ENCODE measurements at places on chromosomes 7 and 10.
A peak's percentile ranks its signal among the peaks of the same experiment; 100 is the strongest.

DNA sequence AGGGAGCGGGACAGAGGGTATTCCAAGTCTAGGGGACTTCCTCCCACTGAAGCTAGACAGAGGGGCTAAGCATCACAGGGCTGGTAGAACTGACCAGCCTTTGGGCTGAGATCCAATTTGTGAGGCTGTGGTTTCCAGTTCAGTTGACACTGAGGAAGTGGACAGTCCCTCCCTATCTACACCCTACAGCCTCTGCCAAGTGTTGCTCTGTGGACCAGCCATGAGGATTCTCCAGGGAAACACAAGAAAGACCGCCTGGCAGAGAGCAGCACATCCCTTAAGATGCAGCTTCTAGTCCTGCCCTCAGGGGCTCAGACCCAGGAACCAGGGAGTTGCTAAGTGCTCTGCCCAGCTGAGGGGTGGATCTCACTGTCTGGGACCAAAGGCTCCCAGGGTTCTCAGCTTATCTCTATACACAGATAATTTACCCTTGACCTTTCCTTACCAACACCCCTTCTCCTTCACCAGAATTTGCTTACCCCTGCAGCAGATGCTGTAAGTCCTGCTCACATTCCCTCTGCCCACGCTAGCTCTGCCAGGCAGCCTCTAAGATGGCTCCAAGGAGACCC lies 252.0 kb downstream of the SKIDA1 start:
- no peak for DNase-seq

DNA sequence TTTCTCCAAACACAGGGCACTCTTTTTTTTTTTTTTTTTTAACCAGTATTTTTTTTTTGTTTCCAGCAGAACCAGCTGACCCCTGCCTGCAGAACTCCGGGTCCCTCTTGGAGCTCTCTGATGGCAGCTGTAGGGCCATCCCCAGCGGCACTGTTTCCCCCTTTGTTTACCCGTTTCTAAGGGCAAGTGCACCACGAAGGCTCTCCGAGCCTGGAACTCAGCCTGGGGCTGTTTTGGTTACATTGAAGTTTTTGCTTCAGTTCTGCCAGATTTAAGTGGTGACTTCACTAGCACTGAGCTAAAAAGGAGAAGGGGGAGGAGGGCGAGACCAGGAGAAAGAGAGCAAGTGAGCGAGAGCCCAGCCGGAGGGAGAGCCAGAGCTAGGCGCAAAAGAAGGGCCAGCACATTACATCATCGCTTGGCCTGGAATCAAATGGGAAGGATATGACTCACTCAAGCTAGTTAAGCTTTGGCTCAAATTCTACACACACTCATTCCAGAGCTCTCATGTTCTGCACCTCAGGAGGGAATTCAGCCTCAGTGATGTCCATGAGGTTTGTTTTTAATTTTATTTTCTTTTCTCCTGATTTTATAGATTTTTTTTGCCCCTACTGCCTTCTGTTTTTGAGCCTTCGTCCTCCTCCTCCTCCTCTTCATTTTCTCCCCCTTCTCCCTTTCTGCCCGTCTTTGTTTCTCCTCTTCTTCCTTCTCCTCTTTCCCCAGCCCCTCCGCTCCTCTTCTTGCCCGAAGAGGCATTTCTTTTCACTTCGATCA lies 272.3 kb downstream of the TRIL start:
- DNase-seq = peak; percentile 97

- DNase-seq = no peak
These were observed 207.3 kb upstream of the POT1 start for GRCh38 chr7:125136755-125137532.

DNA sequence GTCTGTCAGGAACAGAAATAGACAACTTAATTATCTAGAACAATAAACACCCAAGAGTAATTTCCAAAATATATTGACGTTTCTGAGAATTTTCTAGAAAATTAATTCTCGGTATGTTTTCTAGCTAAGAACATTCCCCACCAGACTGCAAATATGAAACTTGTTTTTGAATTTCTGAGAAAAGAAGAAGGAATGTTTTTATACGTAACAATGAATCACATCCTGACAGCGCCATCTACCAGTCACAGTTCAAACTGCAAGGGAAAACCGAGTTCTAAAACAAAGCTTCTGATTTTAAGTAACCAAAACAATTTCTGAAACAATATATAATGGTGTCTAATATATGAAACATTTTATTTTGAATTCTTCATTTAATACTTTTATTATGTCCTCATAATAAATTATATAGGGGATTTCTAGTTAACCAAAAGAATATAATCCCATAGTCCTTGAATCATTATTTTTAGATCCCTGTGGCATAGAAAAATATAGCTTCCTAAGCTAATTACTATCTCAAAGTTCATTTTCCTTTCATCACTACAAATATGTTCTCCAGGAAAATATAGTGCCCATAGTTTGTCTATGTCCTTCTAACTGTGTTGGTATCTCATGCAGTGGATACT lies 34.5 kb upstream of the MEOX2 start:
- no peak for DNase-seq

GRCh38 chr7:30176463-30177109 lies 41.8 kb downstream of the MTURN start:
- DNase-seq = no peak

GRCh38 chr7:41584746-41585145 lies 118.1 kb downstream of the INHBA start:
- no peak for DNase-seq

DNA sequence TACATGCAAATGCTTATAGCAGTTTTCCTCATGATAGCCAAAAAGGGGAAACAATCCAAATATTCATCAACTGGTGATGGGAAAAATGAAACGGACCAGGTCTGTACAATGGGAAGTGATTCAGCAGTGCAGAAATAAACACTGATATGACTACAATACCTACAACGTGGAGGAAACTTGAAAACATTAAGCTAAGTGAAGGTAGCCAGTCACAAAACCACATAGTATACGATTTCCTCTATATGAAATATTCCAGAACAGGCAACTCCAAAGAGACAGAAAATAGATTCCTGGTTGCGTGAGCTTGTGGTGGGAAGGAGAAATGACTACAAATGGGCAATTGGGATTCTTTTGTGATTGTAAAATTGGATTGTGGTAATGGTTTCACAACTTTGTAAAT lies 263.1 kb upstream of the PITRM1 start:
- no peak for DNase-seq

DNA sequence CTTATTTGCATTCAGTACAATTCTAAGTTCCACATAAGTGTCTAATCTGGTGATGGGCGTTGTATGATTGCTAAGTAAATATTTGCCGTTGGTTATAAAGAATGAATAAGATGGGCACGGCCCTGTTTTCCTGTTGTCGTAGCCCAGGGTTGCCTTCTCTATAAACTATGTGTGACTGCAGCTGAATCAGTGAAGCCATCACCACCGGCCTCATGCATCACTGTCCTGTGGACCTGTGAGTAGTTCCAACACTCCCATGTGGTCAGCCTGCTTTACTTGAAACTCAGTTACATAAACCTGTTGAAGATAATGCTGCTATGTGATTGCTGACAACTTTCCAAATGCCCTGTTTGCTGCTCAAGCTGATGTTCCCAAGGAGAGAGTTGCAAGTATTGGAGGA lies 21.6 kb upstream of the KLF6 start:
- DNase-seq = no peak

DNA sequence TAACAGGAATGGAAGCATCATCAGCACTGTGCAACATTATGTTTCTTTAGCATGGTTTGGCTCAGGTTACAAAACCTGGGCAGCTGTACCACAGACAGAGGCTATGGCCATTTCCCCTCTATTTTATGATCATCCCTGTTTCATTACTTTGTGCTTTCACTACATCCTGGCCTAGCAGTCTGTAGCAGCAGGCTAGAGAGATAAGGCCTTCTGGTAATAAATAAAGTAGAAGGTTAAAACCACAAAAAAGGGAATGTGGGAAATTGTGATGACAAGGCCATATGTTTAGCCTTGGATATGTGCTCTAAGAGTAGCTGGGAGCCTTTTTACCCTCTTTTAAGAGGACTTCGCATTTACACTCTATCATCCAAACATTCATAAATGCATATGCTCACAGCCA lies 266.2 kb upstream of the PHF14 start:
- DNase-seq = no peak

- no peak for DNase-seq
These were observed 164.3 kb downstream of the SUGCT start for GRCh38 chr7:40299097-40299496.

- DNase-seq = no peak
These were observed 882 bp downstream of the ZNF282 start for GRCh38 chr7:149196151-149196704.

- DNase-seq = no peak
These were observed 33.4 kb downstream of the CCDC6 start for GRCh38 chr10:59872892-59873463.

- DNase-seq = no peak
These were observed 19.6 kb downstream of the RAB19 start for GRCh38 chr7:140423501-140423900.

DNA sequence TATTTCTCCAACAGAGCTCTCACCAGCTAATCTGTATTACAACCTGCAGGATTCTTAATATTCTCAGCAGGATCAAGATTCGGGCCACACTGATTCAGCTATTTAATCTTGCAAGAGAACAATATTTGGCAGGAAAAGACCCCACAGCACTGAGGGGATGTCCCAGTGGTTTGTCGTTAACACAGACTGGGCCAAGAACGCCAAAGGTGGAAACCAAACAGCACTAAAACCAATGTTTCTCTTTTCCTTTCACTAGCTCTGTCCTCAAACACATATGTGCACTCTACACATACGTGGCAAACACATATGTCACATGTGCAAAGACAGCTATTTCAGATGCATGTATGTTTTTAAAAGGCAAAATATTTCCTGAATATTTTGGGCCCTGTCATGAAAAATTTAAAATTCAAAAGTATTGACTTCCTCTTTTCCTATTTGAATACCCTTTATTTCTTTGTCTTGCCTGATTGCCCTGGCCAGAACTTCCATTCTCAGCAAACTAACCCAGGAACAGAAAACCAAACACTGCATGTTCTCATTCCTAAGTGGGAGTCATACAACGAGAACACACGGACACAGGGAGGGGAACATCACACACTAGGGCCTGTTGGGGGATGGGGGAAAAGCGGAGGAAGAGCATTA lies 51.7 kb upstream of the NEBL start:
- DNase-seq = no peak

- no peak for DNase-seq
These were observed 155.9 kb downstream of the ATE1 start for GRCh38 chr10:121771966-121772365.

DNA sequence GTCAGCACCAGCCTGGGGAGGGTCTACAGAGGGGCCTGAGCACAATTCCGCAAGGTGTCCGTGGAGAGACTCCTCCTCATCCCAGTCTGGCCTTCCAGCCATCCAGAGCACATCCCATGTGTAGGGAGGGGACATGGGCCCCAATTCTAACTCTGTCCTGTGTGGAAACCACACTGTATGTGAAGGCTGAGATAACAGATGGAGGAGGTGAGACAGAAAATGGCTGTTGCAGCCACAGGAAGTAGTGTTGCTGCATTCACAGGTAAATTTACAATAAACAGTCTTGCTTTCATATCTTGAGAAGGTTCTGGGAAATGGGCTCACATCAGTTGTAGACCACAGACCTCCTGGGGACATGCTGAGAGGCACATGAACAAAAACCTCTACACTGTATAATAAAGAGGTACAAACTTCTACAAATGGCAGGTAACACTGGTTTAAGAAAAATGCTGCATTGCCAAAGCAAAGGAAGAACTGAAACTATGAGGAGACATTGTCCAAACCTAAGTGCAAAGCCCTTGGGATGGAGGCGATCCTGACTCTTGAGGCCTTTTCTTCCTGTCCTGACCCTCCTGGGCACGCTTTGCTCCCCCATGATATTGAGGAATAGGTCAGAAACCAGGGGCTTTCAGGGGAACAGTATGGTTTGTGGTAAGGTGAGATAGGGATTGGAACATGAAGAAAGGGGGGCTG lies 21.6 kb upstream of the GIMAP2 start:
- no peak for DNase-seq

DNA sequence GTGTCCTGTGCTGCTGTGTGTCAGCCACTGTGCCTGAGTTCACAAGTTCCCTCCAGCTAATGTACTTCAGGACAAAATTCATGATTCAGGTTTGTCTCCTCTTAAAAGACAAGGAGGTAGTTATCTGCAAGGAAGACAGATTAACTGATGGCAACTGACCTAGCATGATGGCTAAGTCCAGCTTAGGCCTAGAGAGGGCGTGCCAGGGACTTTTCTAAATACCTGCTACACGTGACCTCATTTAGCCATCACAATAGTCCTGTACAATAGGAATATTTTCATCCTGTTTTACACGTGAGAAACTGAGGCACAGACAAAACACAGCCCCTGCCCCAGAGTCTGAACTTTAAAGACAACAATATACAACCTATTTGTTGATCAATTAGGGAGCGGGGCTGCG lies 275.7 kb downstream of the XPNPEP1 start:
- DNase-seq = no peak

- DNase-seq = no peak
These were observed 1.7 kb downstream of the ABCC2 start for GRCh38 chr10:99784016-99784726.

DNA sequence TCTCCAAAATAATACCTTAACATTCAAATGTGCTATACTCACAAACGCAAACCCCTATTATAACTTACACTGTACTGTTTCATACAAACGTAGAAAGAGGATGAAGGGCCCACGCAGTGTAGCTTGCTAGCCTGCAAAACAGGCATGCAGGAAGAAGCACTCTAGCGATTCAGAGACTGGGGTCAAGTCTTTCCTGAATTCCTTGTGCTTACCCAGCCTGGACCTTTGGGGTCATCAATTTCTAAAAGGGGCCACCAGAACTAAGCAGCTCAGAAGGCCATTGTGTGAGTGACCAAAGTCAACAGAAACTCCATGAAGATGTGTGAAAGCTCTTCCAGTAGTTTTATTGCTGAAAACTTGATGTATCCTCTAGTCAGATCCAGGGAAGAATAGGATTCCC lies 111.9 kb downstream of the SVIL start:
- no peak for DNase-seq

DNA sequence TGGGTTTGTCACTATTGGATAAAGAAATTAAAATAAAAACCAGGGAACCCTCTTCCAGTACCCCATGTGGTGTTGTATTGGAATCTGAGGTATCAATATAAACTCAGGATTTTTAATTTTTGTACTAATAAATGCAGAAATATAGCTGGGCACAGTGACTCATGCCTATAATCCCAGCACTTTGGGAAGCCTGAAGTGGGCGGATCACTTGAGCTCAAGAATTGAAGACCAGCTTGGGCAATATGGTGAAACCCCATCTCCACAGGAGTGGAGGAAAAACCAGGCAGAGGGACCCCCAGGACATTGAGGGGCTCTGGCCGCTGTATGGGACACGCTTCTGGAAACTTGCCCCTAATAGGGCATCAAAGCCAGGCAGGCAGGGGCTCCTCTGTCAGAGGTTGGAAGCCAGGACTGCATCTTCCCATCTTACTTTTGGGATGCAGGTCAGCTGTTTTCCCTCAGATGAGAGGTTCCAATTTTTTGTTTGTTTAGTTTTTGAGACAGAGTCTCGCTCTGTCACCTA lies 11.1 kb downstream of the ADIRF start:
- DNase-seq = no peak

GRCh38 chr10:32150532-32151101 lies 94.4 kb upstream of the KIF5B start:
- no peak for DNase-seq

- DNase-seq = no peak
These were observed 589.1 kb upstream of the MGMT start for GRCh38 chr10:128877936-128878335.

Measured in ovary (tissue), 10 donors.